AG20443 (cell line): ENCODE measurements at places on chromosomes 13 and 19.
A peak's percentile ranks its signal among the peaks of the same experiment; 100 is the strongest.

GRCh38 chr19:9839415-9839814, 4.3 kb downstream of the PIN1 start:
- no peak for DNase-seq

- no peak for DNase-seq
Measured at GRCh38 chr13:37338726-37339385, 233.4 kb upstream of the CSNK1A1L start.

DNA sequence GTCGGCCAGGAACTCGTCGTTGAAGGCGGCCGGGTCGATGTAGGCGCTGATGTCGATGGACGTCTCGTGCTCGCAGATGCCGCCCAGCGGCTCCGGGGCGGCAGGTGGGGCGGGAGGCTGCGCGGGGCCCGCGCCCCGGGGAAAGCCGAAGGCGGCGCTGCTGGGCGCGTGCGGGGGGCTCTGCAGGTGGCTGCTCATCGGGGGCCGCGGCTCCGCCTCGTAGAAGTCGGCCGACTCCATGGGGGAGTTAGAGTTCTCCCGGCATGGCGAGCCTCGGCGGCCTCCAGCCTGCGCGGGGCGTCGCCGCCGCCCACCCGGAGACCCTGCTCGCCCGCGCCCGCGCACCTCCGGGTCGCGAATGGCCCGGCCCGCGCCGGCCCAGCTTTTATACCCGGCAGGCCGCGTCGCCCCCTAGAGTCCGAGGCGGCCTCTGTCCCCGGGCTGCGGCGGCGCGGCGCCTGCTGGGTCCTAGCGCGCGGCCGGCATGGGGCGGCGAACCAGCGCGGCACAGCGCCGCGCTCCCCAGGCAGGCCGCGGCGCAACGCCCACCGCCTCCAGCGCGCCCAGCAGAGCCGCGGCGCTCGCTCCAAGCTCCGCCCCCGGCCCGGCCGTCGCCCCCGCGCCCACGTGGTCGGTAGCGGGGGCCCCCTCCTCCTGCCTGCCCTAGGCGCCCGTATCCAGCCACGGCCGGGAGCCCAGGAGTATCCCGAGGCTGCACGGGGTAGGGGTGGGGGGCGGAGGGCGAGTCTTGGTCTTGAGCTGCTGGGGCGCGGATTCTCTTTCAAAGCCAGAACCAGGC, at the start of gene CEBPA:
Gene CEBPA (minus strand): TSS at position 360 of the 799 bp plus-strand sequence. CDS start 120 bp downstream, at position 240.
- peak; percentile 95 for DNase-seq

DNA sequence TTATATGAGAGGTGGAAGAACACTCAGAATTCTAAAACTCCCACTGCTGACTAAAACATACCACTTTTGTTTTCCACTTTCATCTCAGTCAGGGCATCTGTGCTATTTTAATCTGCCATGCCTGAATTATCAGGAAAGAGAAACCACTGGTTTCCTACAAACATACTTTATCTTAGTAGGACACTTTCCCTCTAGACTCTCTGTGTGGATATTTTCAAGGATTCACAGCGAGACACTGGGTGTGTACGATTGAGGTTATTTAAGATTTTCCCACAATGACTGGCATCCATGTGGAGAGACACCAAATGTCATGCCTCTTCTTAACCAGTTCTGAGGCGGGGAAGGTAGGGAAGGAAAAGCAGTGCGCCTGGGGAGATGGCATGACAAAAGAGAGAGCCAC, 212.2 kb downstream of the ENOX1 start:
- DNase-seq = no peak

- DNase-seq = no peak
Measured at GRCh38 chr13:99907627-99908026, 63.9 kb downstream of the ZIC5 start.

GRCh38 chr13:23637829-23638228, 67.6 kb downstream of the TNFRSF19 start:
- DNase-seq = peak; percentile 45

- DNase-seq = peak; percentile 97
Measured at GRCh38 chr13:99498171-99499161, 2.8 kb upstream of the TM9SF2 start.

DNA sequence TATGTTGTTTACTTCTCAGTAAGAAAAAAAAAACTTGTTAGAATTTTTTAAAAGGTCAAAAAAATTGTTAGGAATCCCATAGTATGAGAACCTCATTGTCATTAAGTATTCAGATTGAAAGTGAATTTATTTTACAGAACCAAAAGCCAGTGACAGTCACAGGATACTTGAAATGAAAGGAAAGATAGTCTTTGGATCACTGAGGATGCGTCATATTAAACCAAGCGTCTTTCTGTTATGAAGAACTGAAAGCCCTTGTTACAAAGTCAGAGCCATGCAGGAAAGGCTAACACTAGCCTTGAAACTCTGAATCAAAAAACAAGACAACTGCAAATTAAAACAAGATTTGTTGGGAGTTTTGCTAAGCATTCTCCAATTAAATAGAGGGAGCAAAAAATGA, 1348.0 kb upstream of the SLC10A2 start:
- DNase-seq = no peak

- DNase-seq = no peak
Measured at GRCh38 chr13:110210604-110210985, 96.4 kb downstream of the COL4A1 start.

GRCh38 chr13:42991898-42992763, at the start of gene EPSTI1:
TSS of gene EPSTI1 (minus strand) at chr13:42992241. CDS start at chr13:42992165, 76 bp downstream.
- peak; percentile 77 for DNase-seq

DNA sequence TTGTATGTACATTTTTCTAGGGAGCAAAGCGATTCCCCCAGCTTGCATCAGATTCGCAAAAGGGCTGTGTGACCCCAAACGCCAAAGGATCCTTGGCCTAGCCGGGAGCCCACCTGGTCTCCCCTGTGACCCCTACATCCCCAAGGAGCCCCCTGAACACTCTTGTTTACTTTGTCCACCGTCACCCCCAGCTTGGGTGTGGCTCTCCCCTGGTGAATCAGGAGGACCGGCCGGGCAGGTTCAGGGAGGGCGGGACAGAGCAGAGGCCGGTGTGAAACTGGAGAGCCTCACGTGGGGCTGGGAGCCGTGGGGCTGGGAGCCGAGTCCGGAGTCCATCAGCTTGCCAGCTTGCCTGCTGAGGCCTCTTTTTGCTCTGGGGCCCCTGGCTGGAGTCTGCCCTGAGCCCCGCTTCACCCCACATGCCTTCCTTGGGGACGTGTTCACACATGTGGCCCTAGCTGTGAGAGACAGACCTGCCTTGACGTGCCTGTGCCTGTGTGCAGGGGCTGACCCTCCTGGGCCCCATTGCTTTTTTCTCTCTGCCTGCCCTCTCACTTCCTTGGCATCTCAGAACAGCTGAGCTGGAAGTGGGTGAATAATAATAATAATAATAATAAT, 2.0 kb downstream of the ITPKC start:
- DNase-seq = peak; percentile 56

DNA sequence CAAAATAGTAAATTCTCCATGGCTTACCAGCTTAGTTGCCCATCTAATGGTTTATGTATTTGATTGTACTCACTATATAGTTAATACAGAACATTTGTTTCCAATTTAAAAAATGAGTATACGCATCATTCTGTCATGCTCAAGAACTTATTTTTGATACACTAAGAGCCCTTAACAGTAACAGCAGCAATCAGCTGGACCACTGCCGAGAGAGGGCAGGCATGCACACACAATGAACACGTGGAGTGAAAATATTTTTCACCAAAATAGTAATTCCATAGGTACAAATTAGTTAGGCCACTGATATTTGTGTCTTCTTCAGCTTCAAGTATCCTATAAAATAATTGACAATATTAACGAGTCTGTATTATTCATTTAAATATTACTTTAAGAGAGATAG, 109.9 kb downstream of the KLF12 start:
- DNase-seq = no peak

DNA sequence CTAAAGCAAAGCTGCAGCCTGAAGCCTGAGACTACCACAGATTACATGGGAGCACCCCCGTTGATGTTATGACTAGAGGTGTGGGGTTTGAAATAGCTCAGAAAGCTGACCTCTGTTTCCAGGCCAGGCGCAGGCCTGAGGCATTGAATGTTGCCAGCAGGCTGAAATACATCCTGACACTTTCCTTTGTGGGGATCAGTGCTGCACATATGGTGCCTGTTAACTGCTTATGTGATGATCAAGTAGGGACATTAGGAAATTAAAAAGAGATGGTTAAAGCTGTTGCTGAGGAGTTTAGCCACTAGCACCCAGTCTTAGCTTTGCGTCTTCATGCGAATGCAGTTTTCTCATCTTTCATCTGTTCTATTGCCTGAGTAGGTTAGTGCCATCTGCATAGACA, 83.2 kb downstream of the CCNA1 start:
- no peak for DNase-seq

DNA sequence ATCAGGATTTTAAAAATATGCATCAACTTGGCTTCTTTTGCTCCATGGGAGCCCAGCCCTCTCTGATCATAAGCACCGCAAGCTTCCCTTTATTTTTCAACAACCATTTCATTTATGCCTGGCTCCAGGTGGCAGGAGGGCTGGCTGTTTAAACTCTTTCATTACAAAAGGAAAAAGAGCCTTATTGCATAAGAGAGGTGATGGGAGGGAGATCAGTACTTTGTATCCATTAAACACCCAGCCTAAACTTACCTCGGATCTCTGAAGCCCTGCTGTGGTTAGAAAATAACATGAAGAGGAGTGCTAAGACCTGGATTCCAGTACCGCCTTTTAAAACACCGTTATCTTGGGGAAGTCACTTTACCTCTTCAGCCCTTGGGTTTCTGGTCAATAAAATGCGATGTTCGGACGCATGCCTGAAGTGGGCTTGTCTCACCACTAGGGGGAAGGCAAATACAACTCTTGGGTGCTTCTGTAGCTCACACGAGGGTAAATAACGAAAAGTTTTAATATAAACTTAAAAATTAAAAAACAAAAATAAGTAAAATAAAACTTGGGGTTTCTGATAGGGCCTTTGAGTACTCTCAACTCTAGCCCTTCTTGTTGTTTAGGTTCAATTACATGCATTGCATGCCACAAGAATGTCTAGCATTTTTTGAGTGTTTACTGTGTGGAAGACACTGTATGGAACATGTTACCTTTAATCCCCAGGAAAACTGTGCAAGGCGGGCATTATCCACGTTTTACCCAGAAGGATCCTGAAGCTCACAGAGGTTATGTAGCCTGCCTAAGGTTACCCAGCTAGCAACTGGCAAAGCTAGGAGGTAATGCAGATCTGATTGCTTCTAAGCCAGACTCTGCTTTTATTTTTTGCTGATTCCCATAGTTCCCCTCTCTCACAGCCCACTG, 240.3 kb downstream of the LMO7 start:
- DNase-seq = peak; percentile 74

DNA sequence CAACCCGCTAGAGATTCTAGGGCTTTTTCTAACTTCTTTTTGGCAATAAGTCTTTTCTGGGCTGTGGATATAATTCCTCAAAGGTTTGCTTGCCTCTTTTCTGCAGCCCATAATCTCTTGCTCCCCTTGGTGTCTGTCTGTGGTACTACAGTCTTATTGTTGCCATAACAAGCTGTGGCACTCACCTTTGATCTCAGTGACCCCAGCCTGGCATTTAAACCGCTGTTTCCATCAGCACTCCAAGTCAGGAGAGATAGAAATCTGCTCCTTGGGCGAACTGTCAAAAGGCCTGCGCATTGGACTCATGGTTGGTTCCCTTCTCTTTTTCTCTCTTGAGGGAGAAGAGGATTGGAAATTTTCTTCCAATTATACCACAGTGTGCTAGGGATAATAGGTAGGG, 14.5 kb upstream of the MPHOSPH8 start:
- peak; percentile 74 for DNase-seq

- DNase-seq = no peak
Measured at GRCh38 chr13:53327680-53328315, 299.2 kb downstream of the OLFM4 start.

- peak; percentile 31 for DNase-seq
Measured at GRCh38 chr19:41616792-41617621, 9.9 kb downstream of the CEACAM4 start.

DNA sequence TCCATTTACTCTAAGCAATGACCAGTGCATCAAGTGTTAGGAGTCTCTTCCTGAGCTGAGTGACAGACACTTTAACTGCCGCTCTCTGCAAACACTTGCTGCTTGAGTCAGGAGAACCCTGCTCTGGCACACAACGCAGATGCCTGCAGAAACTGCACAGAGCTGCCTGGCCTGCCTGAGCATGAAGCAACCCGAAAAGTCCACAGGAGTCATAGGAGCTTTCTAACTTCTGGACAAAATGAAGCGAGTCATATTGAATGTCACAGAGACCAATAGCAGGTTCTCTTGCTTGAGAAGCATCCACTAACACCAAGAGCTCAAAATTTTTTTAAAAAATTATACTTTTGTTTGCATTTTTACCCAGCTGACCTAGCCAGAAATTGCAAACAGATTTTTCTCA, 232.4 kb downstream of the LHFPL6 start:
- peak; percentile 82 for DNase-seq

GRCh38 chr19:18029617-18030338, 21.8 kb downstream of the ARRDC2 start:
- DNase-seq = peak; percentile 34

- no peak for DNase-seq
Measured at GRCh38 chr19:27748551-27749152, 1464.3 kb downstream of the UQCRFS1 start.

DNA sequence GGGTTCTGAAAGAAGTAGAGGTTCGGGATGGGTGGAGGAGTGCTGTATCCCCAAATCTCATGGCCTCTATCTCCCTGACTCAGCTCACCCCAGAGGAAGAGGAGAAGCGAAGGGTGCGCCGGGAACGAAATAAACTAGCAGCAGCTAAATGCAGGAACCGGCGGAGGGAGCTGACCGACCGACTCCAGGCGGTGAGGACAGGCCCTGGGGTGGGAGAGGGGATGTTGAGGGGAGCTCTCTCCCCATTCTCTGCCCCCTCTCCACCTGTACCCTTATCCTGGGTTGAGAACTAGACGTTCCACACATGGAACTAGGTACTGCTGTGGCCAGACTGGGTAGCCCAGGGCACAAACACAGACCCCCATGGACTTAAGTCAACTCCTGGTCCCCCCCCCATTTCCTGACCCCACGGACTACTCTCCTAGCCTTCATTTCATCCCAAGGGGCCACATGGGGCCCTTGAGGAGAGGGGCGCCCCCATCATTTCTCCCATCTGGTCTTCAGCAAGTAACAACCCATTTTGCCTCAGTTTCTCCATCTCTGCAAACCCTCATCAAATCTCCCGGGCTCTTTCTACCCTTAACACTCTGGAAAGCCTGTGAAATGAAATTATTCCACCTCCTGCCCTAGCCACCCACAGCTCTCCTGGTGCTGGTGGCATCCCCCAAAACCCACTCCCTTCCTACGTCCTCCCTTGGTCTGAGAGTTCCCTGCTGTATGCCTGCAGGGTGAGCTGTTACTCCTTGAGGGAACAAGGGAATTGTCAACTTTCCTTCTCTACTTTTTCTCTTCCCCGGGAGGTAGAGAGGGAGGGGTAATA, 3.5 kb downstream of the FOSB start:
- no peak for DNase-seq

DNA sequence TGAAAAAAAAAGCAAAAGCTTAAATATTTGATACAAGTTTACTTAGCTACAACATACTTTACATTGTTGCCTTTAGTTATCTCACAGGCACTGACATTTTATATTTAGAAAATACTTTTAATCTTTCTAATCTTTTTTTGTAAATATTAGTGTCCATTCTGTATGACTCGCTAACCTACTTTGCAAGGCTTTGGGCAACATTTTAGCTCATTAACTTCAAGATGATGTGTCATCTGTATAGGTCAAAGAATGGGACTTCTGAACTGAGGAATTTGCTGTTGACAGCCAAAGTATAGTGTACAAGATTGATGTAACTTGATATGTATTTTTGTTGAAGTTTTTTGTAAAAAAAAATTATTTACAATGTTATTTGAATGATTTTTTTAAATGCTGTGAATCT, 2.7 kb upstream of the C1QTNF9 start:
- peak; percentile 50 for DNase-seq
